ENCODE measurements at places on chromosomes 12 and 14.

DNA sequence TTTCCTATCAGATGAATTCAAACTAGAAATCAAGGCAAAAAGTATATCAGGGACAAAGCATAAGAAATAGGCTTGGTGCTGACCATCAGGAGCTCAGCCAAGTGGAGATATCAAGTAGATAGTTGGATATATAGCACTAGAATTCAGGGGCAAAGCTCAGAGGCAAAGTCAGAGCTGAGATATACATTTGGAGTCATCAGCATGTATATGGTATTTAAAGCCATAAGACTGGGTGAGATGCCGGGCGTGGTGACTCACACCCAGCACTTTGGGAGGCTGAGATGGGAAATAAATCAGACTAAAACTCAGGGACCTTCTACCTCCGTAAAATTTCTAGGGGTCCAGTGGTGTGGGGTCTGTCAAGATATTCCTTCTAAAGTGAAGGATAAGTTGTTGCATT, 38.9 kb upstream of the LIMA1 start:
- DNase-seq = no peak

- no peak for DNase-seq
Measured at GRCh38 chr14:31568161-31568560, 7.0 kb downstream of the NUBPL start.

GRCh38 chr12:116087962-116088361, 189.5 kb downstream of the MED13L start:
- no peak for DNase-seq

- DNase-seq = no peak
Measured at GRCh38 chr12:27620121-27620520, 76.1 kb upstream of the REP15 start.

DNA sequence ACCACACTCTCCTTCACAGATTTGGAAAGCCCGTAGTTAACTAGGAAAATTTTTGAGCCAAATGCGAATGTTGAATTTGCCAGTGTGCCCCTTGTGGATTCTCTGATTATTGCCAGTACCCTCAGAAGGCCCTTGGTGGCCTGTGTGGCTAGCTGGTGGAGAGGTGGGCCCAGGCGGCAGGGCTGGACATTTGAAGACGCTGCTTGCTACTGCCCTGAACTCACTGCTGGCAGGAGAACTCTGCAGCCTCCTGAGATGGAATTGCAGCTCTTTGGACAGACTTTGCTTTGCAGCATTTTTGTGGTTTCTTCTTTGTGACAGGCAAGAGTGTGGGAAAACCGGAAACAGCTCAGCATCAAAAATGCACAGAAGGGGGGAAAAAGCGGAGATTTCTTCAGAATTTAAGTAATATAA, 97.6 kb downstream of the TGFB3 start:
- no peak for DNase-seq

DNA sequence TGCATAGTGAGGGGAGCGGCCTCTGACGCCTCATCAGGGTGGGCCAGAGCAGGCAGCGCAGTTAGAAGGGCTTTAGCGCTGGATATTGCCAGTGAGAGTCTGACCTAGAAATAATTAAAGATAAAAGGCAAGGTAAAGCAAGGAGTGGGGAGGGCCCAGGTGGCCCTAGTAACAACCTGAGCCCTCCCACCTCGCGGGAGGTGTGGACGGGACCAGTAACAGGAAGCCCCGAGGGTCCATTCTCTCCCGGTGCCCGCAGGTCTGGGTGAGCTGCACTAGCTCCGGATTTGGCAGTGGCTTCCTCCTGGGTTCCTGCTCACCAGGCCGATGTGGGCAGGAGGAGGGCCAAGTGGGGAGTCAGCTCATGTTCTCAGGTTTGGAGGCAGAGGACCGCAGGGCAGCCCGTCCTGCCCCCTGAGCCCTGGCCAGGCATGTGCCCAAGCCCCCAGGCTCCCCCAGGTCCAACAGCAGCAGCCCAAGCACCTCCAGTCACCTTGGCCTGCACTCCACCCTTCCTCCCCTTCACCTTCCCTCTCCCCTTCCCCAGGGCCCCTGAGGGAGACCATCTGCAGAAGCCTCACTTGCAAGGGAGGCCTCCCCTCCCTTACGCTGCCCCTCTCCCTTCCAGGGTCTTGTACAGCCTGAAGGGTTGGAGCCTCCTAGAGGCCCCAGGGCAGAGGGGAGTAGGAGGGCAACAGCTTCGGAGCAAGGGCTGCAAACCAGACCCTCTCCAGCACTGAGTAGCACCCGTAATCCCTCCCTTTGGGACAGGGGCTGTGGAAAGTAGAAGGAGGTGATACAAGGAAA, 144.3 kb upstream of the FKBP4 start:
- DNase-seq = no peak

GRCh38 chr14:68784226-68784910, 8.5 kb downstream of the ZFP36L1 start:
- no peak for DNase-seq

DNA sequence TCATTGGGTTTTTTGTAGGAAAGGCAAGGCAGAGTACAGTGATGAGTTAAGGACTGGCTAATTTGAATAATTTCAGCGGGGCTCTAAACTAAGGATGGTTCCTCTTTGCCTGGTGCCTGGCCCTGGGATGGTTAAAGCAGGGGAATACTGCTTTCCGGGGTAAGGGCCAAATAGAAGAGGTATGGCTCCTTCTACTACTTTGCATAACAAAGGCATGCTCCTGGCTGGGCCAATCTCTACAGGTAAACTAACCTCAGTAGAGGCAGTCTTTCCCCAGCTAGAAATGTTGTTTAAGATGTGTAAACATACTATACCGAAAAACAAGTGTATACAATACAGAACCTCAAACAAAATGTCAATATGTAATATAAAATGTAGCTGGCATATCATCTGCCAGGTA, 1239.0 kb downstream of the SLC16A7 start:
- no peak for DNase-seq

DNA sequence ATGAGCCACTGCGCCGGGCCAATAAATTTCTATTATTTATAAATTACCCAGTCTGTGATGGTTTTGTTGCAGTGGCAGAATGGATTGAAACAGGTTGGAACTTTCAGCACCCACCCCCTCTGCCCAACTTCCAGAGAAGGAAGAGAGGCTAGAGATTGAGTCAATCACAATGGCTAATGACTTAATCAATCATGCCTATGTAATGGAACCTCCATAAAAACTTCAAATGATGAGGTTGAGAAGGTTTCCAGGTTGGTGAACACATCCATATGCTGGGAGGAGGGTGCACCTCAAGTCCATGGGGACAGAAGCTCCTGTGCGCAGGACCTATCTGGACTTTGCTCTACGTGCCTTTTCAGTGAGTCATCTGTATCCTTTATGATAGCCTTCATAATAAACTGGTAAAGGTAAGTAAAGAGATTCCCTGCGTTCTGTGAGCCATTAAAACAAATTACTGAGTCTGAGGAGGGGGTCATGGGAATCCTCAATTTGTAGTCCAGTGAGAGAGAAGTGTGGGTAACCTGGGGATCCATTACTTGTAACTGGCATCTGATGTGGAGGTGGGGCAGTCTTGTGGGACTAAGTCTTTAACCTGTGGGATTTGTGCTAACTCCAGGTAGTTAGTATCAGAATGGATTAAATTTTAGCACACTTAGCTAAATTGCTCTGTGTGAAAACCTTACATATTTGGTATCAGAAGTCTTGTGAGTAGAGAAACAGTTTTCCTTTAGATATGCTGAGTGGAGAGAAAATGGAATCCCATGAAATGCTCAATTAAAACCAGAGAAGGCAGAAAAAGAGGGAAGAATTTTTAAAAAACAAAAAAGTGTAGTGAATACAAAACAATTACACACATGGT, 11.7 kb upstream of the NGDN start:
- DNase-seq = no peak

DNA sequence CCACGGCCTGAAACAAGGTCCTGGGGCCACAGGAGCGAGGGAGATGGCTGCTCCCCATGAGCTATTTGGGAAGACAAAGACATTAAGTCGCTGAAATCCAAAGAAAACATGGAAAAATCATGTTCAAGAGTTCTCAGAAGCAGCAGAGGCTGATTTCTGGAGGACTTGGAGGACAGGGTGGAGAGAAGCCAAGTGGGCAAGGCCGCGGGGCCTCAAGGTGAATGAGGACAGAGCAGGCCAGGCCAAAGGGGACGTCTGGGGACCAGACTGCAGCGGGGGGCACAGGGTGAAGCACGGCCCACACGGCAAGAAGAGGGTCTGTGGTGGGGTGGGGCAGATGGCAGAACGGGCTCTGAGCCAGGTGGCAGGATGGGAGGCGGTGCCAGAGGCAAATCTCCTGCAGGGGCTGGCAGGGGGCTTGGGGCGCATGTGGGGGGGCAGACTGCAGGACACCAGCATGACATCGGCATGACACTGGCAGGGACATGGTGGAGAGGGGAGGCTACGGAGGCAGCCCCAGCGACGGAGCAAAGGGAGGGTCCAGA, 48.9 kb downstream of the RNF34 start:
- no peak for DNase-seq

GRCh38 chr12:44000309-44000952, 164.6 kb downstream of the TMEM117 start:
- DNase-seq = peak; percentile 2

DNA sequence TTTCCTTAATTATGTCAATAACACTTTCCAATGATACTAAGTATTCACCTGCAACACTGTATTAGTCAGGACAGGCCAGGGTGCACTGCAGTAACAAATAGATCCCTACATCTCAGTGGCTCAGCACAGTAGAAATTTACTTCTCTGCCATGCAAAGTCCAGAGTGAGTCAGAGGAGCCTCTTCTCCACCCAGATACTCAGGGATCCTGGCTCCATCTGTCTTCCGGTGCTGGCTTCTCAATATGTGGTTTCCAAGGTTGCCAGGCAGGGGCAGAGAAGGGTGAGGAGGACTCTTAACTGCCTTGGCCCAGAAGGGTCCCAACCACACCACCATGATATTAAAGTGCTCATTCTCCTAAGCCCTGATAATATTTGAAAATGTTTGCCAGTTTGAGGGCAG, 47.8 kb downstream of the ADGRD1 start:
- DNase-seq = no peak

DNA sequence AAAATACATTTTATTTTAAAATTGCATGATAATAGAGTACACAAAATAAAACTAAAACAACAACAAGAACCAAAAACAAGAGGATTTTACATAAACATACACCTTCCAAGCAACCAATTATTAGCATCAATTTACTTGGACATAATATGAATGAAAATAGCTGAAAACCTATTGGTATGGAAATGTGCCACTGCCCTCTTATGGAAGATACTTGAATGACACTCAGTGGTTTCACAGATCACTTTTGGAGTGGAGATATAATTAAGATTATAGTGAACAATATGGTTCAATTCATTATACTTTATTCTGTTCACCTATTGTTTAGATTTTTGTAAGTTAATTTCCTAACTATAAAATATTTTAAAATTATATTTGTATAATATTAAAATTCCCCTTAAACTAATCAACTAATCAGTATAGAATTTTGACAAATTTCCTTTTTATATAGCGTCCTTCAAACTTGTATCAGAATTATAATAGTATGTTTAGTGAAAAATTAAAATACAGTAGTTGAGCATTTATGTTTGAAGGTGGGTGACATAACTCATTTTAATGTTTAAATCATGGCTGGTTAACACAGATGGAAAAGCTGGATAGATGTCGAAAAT, 70.1 kb downstream of the SLC6A15 start:
- DNase-seq = no peak

DNA sequence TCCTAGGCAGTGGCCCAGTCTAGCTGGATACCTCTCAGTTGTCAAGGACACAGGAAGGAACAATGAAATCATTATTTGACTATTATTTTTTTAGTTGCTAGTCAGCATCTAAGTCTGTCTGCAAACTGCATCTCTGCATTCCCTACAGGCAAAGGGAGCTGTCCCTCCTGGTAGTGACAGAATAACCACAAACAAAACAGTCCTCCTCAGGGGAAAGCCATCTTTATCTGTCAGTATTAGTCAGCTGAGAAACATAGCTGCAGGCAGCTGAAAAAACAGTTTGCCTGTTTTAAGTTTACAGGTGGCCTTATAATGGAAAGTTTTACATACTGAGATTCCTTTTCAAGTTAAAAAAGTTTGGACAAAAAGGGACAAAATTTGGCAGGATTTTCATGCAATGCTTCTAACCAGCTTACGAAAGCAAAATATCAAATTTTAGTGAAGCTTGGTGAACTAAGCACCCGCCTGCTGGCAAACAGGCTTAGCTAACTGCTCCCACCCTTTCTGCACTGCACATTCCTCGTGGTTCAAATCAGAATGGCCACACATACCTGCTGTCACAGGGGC, 29.5 kb downstream of the SLC25A21 start:
- DNase-seq = no peak

DNA sequence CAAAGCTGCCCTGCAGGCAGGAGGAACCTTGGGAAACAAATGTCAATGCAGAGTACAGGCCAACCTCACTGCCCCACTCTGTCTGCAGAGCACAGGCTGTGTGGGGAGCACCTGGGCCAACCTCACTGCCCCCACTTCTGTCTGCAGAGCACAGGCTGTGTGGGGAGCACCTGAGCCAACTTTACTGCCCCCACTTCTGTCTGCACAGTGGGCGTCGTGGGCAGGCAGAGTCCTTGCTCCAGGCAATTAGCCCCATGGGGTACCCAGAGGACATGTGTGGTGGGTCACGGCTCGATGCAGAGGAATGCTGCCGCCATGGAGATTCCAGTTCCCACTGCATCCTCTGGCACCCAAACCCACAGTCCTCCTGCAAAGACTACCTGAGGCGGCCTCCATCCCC, 26.2 kb downstream of the BRF1 start:
- DNase-seq = no peak

DNA sequence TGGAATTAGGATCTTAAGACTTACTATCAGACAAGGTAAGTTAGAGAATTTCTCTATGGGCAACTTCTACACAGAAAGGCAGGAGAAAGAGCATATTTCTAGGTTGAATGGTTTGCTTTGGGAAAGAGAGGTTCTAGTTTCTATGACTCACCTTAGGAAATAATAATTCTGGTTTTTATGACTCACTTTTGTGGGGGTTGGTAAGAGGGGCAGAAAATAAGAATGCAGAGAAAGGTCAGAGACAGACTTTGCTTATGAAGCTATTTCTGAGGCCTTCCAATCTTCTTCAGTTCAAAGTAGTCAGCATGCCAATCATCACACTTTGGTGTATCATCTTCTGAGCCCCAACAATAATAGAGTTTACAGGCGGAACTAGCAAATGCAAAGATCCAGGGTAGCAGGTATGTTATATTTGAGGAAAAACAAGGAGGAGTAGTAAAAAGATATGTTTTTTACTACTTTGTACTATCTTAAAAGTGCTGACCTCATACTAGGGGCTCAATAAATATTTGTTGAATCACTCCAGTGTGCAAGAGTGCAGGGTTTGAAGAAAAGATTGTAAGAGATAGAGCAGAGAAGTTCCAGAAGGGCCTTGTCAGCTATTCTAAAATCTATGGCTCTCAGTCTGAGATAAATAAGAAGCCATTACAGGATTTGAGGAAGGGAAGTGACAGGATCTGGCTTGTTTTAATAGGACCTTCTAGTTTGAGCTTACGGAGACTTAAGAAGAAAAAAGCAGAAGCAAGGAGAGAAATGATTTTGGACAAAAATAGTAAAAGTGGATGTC, 56.7 kb upstream of the LRFN5 start:
- no peak for DNase-seq

DNA sequence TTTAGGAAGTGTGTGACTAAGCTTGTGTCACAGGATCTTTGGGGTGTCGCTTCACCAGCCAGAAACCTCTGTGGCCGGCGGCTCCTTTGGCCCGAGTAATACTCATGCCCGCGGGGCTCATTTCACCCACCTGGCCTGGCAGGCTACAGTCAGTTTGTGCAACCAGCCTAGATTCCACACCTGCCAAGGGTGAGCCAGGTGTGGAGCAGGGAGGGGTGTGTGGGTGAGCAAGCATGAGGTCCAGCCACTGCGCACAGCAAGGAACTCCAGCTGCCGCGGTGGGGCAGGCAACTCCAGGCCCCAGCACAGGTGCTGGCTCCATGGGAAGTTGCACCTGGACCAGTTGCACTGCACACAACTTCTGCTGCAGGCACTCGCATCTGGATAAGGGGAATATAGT, 462.3 kb upstream of the LRFN5 start:
- DNase-seq = no peak

Measured in effector CD4-positive, alpha-beta T cell (primary cell).